ENCODE measurements at places on chromosomes 4 and X.

DNA sequence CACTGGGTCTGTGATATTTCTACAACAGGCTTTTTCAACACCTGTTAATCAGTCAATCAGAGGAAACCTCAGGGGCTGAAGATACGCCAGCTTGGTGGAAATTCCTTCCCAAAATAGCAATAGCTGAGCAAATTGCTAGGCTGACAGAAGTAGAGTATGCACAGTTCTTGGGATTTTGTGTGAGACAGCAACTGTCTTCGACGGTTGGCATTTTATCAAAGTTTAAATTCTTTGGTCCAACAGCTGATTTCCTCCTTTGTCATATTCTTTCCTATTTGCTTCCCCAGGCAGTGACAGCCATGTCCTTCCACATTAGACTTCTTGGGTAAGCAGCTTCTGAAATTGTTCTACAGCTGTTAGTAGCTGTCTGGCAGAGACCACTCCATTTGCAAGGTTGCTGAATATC is 8.0 kb upstream of the PALLD start:
- DNase-seq = no peak

DNA sequence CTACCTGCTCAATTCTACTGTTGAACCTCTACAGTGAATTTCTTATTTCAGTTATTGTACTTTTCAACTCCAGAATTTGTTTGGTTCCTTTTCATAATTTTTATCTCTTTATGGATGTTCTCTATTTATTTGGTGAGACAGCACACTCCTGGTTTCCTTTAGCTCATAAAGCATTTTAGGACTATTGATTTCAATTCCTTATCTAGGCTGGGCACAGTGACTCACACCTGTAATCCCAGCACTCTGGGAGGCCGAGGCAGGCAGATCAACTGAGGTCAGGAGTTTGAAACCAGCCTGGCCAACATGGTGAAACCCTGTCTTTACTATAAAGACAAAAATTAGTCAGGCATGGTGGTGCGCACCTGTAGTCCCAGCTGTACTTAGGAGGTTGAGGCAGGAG is 57.7 kb downstream of the THOC2 start:
- DNase-seq = no peak

GRCh38 chrX:16873106-16873505 is 2.9 kb upstream of the RBBP7 start:
- DNase-seq = no peak

- DNase-seq = no peak
These were observed 6.8 kb downstream of the STAP1 start for GRCh38 chr4:67565284-67565683.

- no peak for DNase-seq
These were observed 11.0 kb downstream of the EREG start for GRCh38 chr4:74375824-74376426.

DNA sequence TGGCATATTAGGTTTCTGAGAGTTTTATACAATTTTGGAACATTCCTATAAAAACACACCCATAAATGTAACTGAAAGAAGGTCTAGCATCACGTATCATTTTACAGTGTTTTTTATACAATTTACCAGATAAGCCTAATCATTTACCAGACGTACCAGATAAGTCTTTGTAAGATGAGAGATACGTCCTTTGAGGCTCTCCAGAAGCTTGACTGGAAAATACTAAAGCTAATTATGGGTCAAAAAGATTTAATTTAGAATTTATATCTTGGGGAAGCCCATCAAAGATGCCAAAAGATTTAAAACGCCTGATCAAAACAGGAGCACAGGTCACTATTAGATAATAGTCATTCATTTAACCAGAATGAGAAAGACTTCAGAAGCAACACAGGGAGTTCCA is 55.0 kb downstream of the RGS12 start:
- no peak for DNase-seq

DNA sequence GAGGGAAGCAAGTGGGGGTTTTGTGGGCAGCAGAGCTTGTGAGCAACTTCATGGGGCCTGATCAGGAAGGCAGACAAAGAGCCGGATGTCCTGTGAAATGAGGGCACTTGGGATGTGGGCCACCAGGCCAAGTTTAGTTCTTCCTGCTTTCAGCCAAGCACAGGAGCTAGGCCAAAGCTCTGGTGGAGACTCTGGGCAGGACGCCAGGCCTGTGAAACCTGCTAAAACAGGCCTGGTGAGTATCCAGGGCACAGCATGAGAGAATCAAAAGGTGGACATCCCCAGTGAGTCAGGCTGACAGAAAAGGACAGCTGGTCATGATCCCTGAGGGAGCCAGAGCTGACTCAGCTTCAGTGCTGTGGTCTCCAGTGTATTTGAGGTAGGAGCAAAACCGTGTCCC is 95.7 kb downstream of the NPNT start:
- no peak for DNase-seq

DNA sequence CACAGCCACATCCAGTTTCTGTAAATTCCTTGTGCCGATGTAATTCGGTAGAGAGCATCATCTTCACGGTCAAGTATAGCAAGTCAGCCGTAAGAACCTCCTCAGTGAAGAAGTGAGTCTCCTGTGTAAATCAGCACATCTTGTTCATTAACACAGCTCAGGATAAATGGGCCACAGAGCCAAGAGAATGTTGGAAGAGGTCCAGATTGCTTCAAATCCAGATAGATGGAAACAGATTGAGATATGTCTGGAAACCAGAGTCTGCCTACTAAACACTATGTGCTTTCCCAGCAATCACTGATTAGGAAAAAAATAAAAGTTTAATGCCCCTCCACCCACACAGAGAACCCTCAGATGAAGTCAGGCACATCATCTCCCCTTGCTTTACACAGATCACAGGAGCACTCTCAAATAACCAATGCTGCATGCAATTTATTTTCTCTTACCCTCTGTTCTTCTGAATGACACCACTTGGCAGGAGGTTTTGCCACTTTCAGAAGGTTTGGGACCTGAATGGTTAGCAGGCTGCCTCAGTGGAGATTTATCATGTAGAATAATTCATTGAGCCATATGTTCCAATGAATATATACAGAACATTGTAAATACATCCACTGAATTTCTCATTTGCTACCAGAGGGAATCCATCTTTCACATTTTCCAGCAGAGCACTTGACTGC is 357.7 kb downstream of the C4orf33 start:
- DNase-seq = no peak

DNA sequence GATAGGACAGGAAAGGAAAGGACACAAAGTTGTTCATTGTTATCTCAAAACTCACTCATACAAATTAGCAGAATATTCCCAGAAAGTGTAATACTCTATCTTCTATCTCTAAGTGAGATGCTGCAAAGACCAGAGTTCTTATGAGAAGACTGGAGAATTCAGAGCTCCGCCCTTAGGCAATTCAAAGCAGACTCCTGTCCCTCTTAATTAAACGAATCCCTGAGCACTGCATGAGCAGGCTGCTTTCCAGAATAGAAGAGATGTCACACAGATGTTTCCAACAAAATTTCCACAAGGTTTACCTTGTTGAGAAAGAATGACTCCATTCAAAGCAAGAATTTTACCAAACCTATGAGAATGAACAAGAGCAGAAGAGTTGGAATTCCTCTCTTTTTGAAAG is 630.8 kb upstream of the INTU start:
- DNase-seq = no peak

DNA sequence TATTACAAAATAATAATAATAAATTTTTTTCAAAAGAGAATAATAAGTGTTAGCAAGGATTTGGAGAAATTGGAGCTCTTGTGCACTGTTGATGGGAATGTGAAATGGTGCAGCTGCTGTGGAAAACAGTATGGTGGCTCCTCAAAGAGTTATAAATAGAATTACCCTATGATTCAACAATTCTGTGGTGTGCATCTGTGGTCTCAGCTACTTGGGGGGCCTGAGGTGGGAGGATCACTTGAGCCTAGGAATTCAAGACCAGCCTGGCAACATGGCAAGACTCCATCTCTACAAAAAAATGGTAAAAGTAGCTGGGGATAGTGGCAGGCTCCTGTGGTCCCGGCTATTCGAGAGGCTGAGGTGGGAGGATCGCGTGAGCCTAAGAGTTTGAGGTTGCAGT is 19.6 kb downstream of the MND1 start:
- DNase-seq = no peak

Data from activated CD8-positive, alpha-beta memory T cell treated with anti-CD3 and anti-CD28 coated beads for 1 hour (primary cell).